ENCODE measurements at places on chromosomes 12 and 14.

DNA sequence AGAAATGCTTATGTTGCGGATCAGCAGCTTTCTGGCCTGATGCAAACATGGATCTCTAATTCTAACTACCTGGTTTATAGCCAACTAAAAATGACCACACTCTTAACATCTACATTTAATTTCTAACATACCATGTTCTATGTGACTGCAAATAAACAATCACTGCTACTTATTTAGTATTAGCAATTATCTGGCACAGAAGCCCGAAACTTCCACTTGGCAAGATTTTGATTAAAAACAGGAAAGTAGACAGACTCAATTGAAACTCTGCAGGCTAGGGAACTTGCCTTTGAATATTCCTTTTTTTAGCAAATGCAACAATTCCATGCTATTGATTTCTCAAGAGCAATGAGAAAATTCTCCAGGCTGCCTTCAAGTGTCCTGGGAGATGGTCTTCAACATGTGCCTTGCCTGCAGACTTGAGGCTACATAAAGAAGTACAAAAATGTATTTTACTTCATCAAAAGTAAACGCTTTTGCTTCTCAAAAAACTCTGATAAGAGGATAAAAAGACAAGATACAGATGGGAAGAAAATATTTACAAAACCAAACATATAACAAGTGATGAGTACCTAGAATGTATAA, 9.1 kb upstream of the TMCC3 start:
- DNase-seq: no peak

GRCh38 chr12:14442221-14442881, 76.9 kb downstream of the ATF7IP start:
- no peak for DNase-seq

- DNase-seq: no peak
These were observed 6.1 kb downstream of the PTPN6 start for GRCh38 chr12:6957151-6957701.

DNA sequence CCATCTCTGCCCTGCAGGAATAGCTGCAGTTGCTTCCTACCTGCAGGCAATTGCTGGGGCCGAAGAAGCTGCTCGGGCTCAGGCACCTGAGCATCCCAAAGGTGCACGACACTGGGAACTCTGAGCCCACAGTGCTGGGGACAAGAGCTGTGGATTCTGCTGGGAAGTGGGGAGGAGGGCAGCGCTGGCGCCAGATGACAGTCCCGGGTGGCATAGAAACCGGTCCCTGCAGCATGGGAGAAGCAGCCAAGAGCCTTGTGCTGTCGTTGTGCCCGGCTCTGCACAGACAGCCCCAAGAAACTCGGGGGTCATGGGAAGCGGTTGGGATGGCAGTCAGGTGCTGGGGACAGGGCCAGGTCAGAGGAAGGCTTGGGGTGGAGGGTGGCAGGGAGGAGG, 529 bp downstream of the LRTM2 start:
- DNase-seq: no peak

- DNase-seq: no peak
These were observed 153.8 kb downstream of the LRIG3 start for GRCh38 chr12:58766513-58766870.

DNA sequence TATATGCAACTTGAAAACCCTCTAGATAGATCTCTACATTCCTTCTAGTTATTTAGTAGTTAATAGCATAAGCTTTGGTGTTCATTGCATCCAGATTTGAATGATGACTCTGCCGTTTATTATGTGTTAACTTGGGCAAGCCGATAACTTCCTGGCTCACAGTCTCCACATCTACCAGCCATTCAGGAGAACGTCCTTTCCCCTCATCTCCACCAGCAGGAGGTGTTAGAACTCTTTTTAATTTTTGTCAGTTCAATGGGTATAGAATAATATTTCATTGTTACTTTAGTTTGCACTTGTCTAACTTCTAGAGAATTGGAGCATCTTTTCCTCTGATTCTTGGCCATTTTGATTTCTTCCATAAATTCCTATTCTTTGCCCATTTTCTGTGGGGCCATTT, 30.0 kb upstream of the WSCD2 start:
- DNase-seq: no peak

GRCh38 chr12:727321-727720, 25.1 kb upstream of the WNK1 start:
- DNase-seq: no peak

GRCh38 chr14:21204167-21205025, 48.5 kb upstream of the OR5AU1 start:
- no peak for DNase-seq

DNA sequence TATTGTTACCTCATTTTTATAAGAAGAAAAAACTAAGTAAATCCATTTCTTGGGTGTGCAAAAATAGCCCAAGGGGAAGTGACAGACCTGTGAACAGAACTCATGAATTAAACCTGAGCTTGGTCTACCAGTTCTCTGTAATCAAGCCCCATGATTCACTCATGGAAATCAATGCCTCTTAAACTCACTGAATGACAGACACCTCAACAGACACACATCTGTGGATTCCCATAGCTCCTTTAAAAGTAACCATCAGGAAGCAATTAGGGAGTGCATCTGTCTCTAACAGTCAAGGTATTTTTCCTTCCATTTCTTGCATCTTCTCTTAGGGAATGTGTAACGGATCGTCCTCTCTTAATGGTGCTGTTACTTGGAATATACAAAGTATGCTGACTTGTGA, 215.0 kb upstream of the EEA1 start:
- no peak for DNase-seq

GRCh38 chr12:54059668-54060067, 6.0 kb downstream of the HOXC4 start:
- no peak for DNase-seq

- DNase-seq: no peak
These were observed 50.3 kb downstream of the SYT1 start for GRCh38 chr12:78914859-78915331.

DNA sequence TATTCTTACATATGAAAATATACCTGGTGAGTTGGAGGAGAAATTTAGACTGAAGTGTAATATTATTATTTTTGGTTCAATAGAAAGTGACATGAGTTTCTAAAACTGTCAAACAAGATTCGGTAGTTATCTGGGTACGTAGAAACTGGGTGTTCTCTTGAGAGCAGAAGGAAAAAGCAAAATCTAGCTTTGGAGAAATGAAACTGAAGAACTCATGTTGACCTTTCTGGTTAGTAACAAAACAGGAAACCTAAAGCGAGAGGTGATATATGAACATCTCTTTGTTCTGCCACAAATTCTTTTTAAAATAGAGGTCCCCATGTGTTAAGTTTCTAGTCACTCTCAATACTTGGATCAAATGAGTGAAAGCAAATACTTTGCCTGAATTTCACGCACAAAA, 401.7 kb downstream of the TRHDE start:
- no peak for DNase-seq

DNA sequence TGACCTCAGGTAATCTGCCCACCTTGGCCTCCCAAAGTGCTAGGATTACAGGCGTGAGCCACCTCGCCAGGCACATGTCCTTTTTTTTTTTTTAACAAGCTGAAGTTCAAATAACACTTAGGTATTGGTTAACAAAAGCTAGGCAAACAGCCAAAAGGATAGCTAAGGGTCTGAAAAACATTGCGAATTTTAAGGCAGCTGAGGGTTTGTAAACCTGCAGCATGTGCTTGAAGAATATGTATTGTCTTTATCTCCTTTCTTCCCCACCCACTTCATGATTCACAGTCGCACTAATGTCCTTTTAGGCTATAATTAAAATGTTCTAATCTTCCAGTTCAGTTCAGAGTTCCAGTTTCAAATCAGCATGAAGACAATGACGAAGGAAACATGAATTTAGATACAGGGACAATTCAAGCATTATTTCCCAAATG, 30.1 kb upstream of the CERS5 start:
- DNase-seq: no peak

- DNase-seq: no peak
These were observed 38.7 kb downstream of the TUNAR start for GRCh38 chr14:95915330-95915729.

DNA sequence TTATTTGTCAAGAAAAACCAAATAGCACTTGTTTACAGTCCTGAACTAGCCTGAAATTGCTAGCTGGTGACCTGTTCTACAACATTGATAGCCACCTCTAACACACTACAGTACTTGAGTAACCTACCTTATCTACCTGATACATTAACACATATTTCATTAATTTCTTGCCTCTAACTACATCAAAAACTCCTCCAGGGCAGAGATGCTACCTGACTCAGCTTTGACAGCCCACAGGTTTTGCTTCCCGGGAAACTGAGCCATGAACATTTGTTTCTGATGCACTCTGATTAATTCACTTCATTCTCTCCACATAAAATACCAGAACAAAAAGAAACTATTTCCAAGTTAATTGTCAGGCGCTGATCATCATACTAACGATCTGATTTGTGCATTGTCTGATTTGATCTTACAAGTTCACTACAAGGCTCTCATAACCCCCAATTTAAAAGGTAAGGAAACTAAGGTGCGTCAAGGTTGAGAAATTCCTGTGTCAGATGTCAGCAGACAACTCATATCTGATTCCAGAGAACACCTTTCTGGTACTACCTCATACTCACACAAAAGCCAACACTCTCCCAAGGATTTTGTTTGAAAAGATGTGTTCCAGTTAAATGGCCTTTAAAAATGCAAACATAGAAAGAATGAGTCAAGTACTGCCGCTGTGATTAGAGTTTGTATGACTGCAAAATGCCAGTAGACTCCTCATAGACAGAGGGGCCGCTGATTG, 768.7 kb downstream of the BCL11B start:
- DNase-seq: no peak

- DNase-seq: no peak
These were observed 82.3 kb downstream of the SYNE3 start for GRCh38 chr14:95434121-95434520.

GRCh38 chr12:29428633-29429032, 47.7 kb upstream of the ERGIC2 start:
- DNase-seq: peak; percentile 31

GRCh38 chr12:43482311-43483085, 69.5 kb downstream of the ADAMTS20 start:
- no peak for DNase-seq

- no peak for DNase-seq
These were observed 27.3 kb upstream of the KLRF1 start for GRCh38 chr12:9799961-9800360.

- DNase-seq: no peak
These were observed 2.0 kb upstream of the MYH7 start for GRCh38 chr14:23437133-23438100.

- no peak for DNase-seq
These were observed 96.2 kb upstream of the TMPO start for GRCh38 chr12:98419081-98419794.

DNA sequence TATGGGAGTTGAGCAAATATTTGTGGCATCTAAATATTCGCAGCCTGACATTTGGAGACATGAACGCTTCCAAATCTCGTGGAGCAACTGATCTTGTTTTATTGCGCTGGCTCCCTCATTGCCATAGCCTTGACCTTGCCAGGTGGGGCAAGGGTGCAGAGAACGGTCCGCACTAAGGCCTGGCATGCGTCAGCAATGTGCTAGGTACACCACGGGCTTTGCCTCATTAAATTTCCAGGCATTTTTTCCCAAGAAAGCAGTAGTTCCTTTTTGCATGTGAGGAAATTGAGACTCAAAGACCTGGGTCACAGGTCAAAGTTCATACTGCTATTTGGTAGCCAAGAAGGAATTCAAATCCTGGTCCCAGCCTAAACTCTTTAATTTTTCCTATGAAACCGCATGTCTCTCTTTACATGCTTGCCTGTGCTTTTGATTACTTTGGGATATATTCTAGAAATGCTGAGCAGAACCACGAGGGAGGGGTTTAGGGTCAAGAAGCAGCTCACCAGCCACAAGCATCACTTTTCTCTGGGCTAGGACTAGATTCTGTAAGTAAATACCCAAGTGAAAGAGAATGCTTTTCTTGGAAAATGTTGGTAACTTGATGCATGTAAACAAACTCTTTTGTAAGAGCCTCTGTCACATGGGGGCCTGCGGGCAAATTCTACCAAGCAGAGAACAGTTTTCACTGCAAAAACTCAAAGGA, 891.6 kb downstream of the VRK1 start:
- no peak for DNase-seq

- DNase-seq: no peak
These were observed 60.5 kb downstream of the BTG1 start for GRCh38 chr12:92085040-92085735.

DNA sequence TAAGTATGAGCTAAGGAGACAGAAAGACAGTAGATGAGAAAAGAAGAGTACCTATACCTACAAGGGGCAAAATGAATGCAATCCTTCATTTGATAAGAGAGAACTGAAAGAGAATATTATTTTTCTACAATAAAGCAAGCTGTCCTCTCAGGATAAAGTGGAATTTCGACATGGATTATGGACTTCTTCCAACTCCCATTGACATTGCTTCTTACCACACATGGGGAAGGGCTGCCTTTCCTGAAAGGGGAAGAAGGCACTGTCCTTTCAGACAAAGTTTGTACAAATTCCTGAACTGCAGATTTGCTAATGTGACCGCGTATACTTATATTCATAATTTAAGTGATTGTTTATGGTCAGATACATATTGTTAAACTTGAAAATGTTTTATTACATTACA, 4.3 kb upstream of the HEBP1 start:
- DNase-seq: no peak

DNA sequence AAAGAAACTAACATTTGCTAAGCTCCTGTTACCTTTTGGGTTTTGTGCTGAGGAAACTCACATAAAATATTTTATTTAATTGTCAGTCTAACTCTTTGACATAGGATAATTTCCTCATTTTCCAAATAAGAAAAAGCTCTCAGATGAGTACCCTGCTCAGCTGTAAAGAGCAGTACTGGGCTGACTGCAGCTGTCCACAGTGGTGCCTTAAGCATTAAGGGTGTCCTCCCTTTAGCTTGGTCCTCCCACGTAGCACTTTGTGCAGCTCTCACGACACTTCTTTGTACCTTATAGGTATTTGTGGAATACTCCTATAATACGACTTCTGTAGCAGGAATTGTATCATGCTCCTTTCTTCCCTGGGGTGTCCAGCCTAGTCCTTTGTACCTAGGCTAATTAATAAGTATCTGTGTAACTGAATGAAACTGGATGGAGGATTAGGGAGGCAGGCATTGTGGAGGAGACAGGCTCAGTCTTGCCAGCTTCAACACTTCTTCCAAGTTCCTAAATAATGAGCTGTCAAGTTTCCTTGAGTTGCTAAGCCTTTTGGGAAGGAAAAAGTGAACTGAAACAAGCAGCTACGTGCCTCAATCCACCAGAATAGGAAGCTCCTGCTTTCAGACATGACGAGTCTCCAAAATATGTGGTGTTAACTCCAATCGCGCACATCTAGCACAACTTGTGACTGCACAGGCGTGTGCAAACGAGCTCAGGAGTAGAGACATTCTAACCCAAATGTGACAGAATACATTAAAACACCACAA, 123.0 kb downstream of the SLC38A4 start:
- DNase-seq: no peak

DNA sequence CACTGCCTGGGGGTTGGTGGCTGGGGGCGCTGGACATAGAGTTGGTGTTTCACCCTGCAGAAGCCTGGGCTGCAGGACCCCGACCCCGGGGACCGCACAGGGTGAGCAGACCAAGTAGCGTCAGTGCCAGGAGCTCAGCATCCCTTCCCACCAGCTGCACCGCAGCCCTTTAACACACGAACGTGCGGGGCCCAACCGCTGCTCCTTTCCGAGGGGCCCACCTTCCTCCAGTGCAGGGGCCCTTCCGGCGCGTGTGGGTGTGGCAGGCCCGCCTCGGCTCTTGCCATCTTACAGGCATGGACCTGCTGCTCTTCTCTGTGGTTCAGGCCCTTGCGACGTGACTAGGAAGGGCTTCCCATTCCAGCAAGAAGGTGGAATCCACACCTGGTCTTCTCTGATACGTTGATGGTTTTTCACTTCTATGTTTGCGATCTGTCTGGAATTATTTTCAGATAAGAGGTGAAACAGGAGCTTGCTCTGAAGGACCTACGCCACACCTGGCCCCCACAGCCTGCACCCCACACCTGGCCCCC, 47.8 kb downstream of the LRCOL1 start:
- no peak for DNase-seq

- no peak for DNase-seq
These were observed 250.1 kb upstream of the CAND1 start for GRCh38 chr12:67019070-67019469.

Measured in amniotic stem cell (primary cell).